Vagina (tissue), 2 donors: ENCODE measurements at places on chromosomes 2 and 18. TPM values are rescaled to one million over a fixed set of nuclear protein-coding genes. Genes with fewer than 3 reads are reported as not detected.

- DNase-seq, result no peak
Observed at GRCh38 chr2:30645745-30646119, 161.5 kb downstream of the CAPN13 start.

GRCh38 chr2:45000341-45000901 is 8.8 kb downstream of the SIX2 start:
- no peak for DNase-seq

DNA sequence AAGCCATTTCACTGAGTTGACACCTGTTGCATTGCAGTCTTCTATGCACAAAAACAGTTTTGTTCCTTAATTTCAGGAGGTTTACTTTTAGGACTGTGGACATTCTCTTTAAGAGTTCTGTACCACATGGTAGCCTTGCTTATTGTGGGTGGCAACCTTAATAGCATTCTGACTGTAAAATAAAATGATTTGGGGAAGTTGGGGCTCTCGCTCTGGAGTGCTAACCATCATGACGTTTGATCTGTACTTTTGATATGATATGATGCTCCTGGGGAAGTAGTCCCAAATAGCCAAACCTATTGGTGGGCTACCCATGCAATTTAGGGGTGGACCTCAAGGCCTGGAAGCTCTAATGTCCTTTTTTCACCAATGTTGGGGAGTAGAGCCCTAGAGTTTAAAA is 3.4 kb downstream of the CTLA4 start:
- no peak for DNase-seq

DNA sequence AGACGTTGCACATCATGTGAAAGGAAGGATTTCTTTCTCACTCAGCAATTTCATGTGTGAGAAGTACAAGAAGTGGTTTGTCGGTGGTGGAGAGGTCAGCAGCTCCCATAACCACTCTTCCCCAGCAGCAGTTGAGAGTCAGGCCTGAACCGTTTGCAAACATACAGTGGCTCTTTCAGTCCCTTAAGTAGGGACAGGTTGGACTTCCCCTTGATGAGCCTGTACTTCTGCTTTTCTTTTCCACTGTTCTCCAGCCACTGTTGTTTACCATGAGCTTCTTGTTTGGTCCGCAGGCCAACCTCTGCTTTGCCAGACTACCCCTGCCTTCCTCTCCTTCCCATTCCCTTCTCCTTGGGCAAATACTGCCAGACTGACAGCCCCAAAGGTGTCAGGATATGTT is 391.3 kb upstream of the CELF4 start:
- DNase-seq, result no peak

- no peak for DNase-seq
Observed at GRCh38 chr2:225574582-225575138, 175.2 kb downstream of the NYAP2 start.

DNA sequence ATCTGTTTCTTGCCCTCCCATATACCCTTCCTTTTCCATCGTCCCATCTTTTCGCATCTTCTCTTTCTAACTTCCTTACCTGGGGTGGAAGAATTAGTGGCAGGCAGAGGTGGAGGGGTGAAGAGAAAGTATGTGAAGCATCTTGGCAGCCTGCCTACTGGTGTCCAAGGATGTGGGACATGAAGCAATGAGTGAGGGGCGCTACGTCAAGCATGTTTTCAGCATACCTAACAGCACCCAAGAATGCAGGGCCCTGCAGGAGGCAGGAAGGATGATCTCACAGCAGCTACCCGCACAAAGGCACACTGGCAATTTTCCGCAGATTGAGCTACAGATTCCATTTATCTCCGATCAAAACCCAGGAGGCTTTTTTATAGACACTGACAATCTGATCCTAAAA is 42.2 kb downstream of the METTL4 start:
- no peak for DNase-seq

DNA sequence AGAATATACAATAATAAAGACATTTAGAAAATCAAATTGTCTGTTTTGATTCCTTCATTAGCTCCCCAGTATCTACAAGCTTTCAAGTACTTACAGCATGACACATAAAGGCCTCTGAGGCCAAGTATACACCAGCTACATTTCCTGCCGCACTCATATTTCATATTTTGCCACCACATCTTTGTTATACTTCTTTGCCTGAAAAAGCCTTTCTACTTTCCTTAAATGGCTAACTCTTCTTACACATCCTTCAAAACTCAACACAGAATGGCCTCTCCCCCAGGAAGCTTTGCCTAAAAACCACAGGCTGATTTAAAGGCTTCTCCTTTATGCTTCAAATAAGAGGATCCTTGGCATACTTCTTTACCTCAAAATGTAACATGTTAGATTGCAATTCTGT is 4.5 kb downstream of the STK17B start:
- DNase-seq, result no peak

- no peak for DNase-seq
Observed at GRCh38 chr18:63890237-63890949, 2.9 kb downstream of the SERPINB2 start.

DNA sequence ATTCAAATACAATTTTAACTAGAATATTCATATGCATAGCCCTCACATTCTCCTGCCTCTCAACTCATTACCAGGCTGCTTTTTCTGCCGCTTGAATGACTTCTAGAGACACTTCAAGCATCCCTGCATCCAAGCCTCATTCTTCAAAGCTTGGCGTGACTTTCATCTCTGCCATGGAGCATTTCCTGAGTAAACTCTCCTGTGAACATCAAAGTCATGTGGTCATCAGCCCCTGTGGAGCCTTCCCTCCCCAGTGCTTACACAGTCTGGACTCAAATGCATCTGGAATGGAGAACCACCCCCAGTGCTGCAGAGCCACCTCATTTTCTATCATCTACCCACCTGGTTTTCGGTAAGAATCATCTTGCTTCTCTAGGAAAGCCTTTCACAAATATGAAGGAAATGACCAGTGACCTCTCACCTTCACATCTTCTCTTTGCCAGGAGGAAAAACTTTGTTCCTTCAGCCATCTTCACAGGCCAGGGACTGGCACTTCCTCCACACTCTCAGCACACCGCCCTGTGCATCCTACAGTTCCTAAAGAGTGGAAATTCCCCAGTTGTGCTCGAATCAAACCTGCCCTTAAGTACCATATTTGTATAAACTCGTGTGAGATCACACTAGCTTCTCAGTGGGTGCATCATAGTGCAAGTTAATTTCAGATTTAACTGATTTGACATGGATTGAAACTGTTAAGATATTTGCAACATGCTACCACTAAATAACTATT is 116.4 kb downstream of the COL6A3 start:
- no peak for DNase-seq

DNA sequence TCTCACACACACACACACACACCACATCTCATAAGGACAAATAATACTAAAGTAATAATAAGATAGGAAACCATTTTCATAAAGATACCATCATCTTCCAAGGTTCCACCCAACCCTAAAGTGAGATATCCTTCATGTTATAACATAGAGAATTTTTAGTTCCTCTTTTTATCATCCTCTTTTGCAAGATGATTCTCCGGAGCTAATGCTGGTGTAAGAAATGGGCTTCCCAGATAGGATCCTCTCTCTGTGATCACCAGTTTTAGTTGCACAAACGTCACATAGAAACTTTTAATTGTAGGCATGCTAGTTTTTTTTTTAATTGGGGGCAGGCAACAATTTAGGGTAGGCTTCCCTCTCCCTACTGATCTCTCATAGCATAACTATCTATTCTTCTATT is 49.6 kb downstream of the ARHGAP25 start:
- no peak for DNase-seq

DNA sequence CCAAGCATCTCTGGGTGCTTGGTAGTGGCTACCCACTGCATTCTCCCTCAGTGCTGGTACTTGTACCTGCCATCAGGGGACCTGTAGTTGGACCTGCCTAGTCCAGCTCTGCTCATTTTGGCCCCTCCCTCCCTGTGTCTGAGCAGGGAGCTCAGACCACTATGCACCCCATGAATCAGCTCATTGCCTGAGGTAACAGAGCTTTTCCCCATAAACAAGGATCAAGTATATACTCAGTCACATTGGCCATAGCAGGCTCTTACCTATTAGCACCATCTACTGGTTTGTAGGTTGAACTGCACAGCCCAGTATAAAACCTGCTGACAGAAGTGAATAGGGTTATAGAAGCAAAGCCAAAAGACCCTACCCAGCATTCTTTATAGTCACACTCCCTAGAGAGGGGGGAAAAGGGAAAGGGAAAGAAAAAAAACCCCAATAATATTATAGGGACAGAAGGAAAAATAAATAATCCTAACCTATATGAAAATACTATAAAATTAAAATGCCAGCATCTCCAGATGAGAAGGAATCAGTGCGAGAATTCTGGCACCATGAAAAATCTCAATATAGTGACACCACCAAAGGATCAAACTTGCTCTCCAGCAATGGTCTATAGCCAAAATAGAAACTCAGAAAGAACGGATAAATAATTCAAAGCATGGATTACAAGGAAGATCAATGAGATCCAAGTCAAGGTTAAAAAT is 6.9 kb upstream of the FLACC1 start:
- DNase-seq, result no peak

DNA sequence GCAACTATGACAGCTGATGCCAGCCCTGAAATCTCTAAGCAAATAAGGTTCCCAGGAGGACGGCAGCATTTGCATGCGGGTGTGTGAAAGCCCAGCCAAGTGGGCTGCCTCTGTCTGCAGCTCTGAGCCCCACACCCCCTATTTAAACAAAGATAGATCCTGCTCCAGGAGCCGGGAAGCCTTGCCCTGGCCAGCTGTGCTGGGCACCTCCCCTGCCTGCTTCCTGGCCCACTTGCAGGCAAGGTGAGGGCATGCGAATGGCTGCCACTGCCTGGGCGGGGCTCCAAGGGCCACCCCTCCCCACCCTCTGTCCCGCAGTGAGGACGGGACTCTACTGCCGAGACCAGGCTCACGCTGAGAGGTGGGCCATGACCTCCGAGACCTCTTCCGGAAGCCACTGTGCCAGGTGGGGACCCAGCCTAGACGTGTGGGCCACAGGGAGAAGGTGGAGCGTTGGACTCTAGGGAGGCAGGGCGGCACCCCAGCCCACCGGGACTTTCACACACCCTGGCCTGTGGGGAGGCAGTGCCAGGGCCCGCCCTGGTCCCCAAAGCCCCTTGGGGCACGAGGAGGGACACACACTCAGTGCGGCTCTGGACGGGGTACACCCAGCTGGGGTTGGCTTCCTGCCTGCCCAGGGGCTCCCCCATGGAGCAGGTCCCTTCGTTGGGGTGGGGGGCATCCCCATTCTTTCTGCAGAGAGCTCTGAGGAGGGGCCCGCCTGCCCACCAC is at the start of gene ANO7:
TSS of gene ANO7 (plus strand) at position 317 of the 732 bp plus-strand sequence. CDS start 1,387 bp downstream, outside the sequence.
- no peak for DNase-seq

DNA sequence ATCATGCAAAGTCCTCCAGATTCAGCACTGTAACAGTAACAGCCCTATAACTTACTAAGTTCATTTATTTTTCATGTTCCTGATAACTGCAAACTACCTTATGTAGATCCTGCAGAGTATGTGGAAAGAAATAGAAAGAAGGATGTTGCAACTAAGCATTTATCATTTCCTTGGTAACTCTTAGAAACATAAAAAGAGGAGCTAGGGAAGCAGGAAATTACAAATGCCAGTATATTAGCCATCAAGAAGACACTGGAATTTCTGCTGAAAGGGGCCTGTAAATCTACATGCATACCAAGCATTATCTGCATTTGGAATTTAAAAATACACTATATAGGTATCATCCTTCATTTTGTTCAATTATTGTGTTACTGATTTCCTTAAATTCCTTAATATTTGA is 66.8 kb downstream of the PDE11A start:
- DNase-seq, result no peak

DNA sequence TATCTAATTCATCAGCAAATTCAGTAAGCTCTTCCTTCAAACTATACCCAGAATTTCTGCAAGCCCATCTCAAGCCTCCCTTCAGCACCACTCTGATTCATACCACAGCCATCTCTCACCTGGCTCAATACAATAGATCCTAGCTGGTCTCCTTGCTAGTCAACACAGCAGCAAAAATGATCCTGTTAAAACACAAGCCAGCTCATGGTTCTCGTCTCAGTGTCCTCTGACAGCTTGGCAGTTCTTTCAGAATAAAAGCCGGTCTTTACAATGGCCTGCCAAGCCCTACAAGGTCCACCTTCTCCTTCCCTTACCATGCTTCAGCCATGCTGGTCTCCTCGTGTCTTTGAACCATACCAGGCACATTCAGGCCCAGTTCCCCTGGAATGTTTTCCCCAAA is 296.9 kb upstream of the RND3 start:
- no peak for DNase-seq

The MC5R gene
- total RNA-seq, result 0.74 TPM

The TMEM182 gene
- total RNA-seq, result 2.2 TPM

The IL18RAP gene
- 5.9 TPM for total RNA-seq

The IL18R1 gene
- total RNA-seq, result 4.9 TPM

The MYO5B gene
- 22.6 TPM for total RNA-seq

The PLCD4 gene
- total RNA-seq, result 12.0 TPM
